ENCODE measurements at places on chromosomes 13 and 19.

GRCh38 chr19:18202778-18203407 is 949 bp downstream of the RAB3A start:
- no peak for DNase-seq

DNA sequence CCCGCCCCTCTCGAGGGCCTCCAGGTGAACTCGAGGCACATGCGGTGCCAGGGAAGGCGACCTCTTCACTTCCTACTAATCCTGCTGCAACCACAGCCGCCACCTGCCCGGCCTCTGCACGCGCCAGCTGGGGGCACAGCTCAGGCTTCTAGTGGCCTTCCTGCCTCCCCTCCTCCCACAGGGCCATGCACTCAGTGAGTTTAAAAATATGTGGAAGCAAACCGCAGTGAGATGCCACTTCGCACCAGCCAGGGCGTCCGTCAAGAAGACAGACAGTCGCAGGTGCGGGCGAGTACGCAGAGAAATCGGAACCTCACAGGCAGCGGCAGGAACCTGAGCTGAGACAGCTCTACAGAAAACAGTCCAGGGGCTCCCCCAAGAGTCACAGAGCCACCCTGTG is 10.4 kb downstream of the LMNB2 start:
- DNase-seq = no peak

- DNase-seq = no peak
Observed at GRCh38 chr19:12825254-12826131, 8.9 kb downstream of the RTBDN start.

GRCh38 chr13:72384879-72385278 is 342.6 kb downstream of the MZT1 start:
- DNase-seq = no peak

DNA sequence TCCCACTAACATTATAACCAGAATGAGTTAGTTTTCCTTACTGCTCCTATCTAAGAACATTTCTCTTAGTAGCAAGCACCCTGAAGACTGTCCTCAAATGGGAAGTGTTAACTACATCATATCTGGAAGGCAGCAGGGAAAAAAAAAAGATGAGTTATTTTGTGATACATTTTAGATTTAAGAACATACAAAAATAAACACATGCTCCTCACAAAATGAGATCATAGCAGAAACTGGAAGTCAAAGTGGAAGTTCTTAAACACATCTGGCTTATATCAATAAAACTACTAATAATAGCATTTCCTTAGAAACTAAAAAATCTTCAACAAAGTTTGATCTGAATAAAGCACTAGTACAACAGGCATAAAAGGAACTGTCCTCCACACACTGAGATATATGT is 70.4 kb downstream of the SLITRK6 start:
- no peak for DNase-seq

DNA sequence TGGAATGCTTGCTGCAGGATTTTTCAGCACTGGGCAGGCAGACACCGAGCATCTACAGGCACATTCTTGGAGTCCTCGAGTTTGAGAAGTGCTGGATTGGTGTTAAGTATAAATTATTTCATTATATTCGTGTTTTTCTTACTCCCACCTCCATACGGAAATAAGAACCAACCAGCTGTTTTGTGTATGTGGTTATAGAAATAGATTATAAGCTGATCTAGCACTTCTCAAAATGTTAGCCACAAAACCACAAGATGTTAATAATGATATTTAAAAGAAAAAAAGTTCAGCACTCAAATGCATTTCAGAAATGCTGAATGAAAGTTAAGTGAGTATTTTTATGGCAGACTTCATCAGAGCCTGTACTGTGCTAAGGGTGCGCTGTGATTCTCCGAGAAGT is 24.0 kb upstream of the TEX29 start:
- DNase-seq = no peak

DNA sequence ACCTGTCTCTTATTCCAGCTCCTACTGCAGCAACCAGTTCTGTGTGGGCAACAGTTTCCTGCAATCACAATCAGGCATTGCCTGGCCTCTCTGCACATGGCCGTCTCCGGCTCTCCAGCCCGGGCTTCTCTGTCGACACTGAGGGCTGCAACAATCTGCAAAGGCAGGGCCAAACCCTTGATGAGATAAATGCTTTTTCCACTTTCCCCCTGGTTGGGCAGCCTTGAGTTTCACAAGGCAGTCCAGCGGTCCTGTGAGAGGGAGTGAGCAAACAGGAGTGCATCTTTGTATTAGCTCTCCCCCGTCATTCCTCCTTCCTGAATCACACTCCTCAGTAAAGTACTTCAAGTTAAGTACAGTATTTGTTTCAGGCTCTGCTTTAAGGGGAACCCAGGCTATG is 40.7 kb upstream of the VWA8 start:
- DNase-seq = no peak

DNA sequence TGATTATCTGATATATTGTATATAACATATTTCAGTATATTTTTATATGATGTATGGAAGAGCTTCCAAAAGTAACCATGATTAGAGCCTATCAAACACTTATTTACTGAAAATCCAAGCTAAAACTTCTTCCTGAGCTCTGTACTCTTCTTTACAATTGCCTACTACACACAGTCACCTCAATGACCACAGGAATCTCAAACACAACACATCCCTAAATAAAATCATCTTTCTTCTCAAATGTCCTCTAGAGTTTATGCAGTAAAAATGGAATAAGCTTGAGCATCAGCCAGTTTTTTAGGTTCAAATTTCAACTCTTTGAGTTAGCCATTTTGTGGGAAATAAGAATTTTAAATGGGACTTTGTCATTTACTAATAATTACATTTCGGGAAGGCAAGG is 102.6 kb upstream of the FNDC3A start:
- DNase-seq = no peak
